ENCODE measurements at places on chromosomes 11 and 22.

GRCh38 chr11:11170352-11171084 lies 182.5 kb downstream of the CSNK2A3 start:
- H3K4me1 ChIP-seq: no peaks in the 10 kb centered on the region
- no peak for DNase-seq
- H3K27ac ChIP-seq: no peak overlapping the region
- H3K27me3 ChIP-seq: no peaks in the 10 kb centered on the region

DNA sequence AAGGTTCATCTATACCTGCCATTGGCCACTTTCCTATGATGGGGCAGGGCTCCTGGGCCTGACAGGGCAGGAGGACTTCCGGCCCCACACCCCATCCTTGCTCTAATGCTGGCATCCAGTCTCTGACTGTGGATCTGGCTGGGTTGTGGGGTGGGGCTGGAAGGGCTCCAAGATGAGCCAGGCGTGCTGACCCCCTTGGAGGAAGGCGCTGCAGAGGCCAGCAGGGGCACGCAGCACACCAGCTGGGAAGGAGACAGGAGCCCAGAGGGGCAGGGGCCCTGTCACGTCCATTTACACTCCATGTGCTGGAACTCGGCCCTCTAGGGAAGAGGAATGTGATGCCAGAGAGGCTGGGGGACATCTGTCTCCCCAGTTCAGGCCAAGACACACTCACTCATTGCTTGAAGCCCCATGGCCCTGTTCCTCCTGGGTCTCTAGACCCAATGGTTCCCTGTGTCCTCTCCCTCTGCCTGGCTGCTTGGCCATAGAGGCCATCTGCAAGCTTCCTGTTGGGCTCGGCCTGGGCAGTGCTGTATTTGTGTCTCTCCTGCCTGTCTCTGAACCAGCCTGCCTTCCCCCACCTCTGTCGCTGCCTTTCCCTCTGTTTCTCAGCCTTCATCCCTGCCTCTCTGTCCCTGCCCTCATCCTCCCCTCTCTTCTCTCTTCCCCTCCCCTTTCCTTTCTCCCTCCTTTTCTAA lies 67.5 kb upstream of the NECTIN1 start:
- DNase-seq: no peak
- H3K4me3 ChIP-seq: no peak overlapping the region
- no peak overlapping the region for H3K27ac ChIP-seq
- no peaks in the 10 kb centered on the region for H3K27me3 ChIP-seq

GRCh38 chr11:16338393-16338792 lies 18.0 kb downstream of the SOX6 start:
- H3K4me3 ChIP-seq: no peak overlapping the region
- H3K4me1 ChIP-seq: no peaks in the 10 kb centered on the region
- H3K27me3 ChIP-seq: no peaks in the 10 kb centered on the region

GRCh38 chr11:8183111-8183510 lies 14.3 kb upstream of the RIC3 start:
- no peak overlapping the region for H3K4me3 ChIP-seq
- DNase-seq: no peak
- H3K4me1 ChIP-seq: no peaks in the 10 kb centered on the region
- H3K27ac ChIP-seq: no peak overlapping the region

DNA sequence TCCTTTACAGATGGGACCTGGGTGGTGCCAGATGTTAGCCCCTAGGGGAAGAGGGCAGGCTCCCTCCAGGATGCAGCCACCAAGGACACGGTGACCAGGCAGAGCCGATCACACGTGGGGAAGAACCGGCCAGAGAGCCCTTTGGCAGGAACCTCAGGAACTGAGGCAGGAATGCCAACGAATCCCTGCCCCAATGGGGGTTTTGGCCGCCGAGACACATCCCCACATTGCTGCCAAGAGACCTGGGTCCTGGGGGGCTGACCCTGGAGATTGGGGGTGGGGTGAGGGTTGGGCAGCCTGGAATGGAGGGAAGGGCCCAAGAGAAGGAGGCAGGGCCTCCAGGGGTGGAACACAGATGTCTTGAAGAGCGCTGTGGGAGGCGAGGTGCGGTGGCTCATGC lies 28.7 kb upstream of the LMO1 start:
- H3K4me1 ChIP-seq: no peaks in the 10 kb centered on the region
- no peaks in the 10 kb centered on the region for H3K36me3 ChIP-seq
- H3K4me3 ChIP-seq: no peak overlapping the region
- no peaks in the 10 kb centered on the region for H3K27me3 ChIP-seq
- DNase-seq: no peak

GRCh38 chr11:68498321-68498720 lies 37.8 kb downstream of the PPP6R3 start:
- H3K4me3 ChIP-seq: no peak overlapping the region
- no peaks in the 10 kb centered on the region for H3K27me3 ChIP-seq
- peaks cover 30% of the 10 kb centered on the region for H3K4me1 ChIP-seq
- DNase-seq: no peak
- H3K36me3 ChIP-seq: no peaks in the 10 kb centered on the region

GRCh38 chr22:49688516-49689254 lies 139.0 kb downstream of the BRD1 start:
- no peak overlapping the region for H3K4me3 ChIP-seq
- no peak for DNase-seq
- no peaks in the 10 kb centered on the region for H3K27me3 ChIP-seq

GRCh38 chr11:111851067-111851466 lies 20.3 kb downstream of the ALG9 start:
- no peak overlapping the region for H3K27ac ChIP-seq
- DNase-seq: no peak
- H3K4me3 ChIP-seq: no peak overlapping the region
- H3K4me1 ChIP-seq: no peaks in the 10 kb centered on the region
- peaks cover 96% of the 10 kb centered on the region for H3K36me3 ChIP-seq

DNA sequence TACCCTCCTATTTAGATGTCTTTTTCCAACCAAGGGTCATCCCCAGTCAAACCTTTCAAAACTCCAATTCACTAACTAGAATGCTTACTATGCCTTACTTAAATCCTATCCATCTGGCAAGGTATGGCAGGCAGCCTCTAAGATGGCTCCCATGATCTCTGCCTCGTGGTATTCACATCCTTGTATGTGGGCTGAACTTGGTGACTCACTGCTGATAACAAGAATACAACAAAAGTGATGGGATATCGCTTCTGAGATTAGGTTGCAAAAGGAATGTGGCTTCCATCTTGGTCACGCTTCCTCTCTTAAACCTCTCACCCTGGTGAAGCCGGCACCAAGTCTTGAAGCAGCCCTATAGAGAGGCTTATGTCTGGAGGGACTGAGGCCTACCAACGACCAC lies 29.6 kb upstream of the UPB1 start:
- DNase-seq: no peak
- H3K27me3 ChIP-seq: no peaks in the 10 kb centered on the region
- peaks cover 14% of the 10 kb centered on the region for H3K4me1 ChIP-seq

DNA sequence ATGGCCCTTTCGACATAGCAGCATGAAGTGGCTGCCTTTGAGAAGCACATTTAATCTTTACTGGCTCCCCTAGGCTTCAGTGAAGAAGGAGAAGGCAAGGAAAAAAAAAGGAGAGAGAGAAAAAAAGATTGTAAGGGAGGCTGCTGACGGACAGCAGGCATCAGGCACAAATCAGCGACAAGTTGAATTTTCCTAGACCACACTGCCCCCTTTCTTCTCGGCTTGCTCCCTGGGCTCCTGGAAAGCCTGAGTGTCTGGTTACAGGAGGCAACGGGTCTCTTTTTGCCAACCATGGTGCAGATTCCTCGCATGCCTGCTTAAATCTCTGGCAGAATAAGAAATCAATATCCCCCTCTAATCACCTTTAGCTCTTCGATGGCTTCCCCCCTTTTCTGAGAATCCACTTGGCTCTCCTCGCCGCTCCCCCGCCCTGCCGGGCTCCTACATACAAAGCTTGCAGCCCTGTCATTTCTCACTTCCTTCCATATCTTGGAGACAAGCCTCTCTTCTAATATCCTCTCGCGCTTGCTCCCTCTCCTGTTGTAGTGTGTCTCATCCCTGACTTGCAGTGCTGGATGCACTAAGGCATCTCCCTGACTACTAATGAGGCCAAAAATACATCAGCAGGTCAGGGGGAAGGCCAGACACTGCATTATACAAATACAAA lies 14.3 kb downstream of the BLID start:
- no peaks in the 10 kb centered on the region for H3K36me3 ChIP-seq
- H3K4me1 ChIP-seq: peaks cover 19% of the 10 kb centered on the region
- peak; percentile 54 for DNase-seq

- no peak overlapping the region for H3K27ac ChIP-seq
- DNase-seq: no peak
- no peaks in the 10 kb centered on the region for H3K36me3 ChIP-seq
Measured at GRCh38 chr22:48278620-48279460, 1516.4 kb downstream of the TBC1D22A start.

GRCh38 chr11:62444236-62444833 lies 25.5 kb downstream of the SCGB1A1 start:
- H3K27ac ChIP-seq: peak overlapping the region; percentile 79
- no peaks in the 10 kb centered on the region for H3K27me3 ChIP-seq
- H3K4me3 ChIP-seq: peak overlapping the region; percentile 42
- H3K36me3 ChIP-seq: no peaks in the 10 kb centered on the region
- peak; percentile 61 for DNase-seq

- H3K4me3 ChIP-seq: no peak overlapping the region
- no peaks in the 10 kb centered on the region for H3K4me1 ChIP-seq
- DNase-seq: no peak
- H3K27me3 ChIP-seq: no peaks in the 10 kb centered on the region
Measured at GRCh38 chr11:116644941-116645305, 127.9 kb downstream of the BUD13 start.

- H3K27me3 ChIP-seq: no peaks in the 10 kb centered on the region
- no peaks in the 10 kb centered on the region for H3K4me1 ChIP-seq
- H3K27ac ChIP-seq: no peak overlapping the region
- H3K4me3 ChIP-seq: no peak overlapping the region
- H3K36me3 ChIP-seq: peaks cover 11% of the 10 kb centered on the region
Measured at GRCh38 chr11:11382858-11383532, 29.9 kb upstream of the CSNK2A3 start.

DNA sequence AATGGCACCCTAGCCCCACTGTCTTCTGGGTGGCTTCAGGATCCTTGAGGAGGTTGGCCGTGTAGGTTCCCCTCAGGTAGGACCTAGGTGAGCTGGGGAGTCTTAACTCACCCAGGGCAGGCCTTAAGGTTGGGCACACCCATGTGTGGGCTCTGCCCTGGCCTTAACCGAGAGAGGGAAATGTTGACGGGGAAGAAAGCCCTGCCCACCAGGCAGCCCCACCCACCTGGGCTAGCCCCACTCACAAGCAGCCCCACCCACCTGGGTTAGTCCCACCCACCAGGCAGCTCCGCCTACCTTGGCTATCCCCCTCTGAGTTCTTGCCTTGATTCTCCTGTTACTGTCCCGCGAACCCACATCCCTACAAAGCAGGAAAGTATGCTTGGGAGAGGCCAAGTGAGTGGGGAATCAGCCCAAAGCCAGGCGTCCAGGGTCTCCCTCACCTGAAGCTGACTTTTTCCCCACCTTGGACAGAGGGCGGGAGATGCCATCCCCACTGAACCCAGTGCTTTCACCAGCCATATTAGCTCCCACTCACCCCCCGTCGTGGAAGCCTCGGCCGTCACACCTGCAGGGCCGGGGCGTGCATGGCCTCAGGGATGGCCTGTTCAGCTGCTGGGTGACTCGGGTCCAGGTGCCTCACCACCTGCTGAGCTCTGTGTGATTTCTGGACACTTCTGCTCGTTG lies at the start of gene MYEOV:
Gene MYEOV, plus strand, starts transcription at position 337 of the 687 bp plus-strand sequence. CDS start 1,200 bp downstream, outside the sequence.
- DNase-seq: no peak
- no peaks in the 10 kb centered on the region for H3K27me3 ChIP-seq
- no peak within 1 kb of the TSS for H3K4me3 ChIP-seq
- H3K4me1 ChIP-seq: peaks cover 4% of the 10 kb centered on the region
- no peak within 1 kb of the TSS for H3K27ac ChIP-seq
- H3K36me3 ChIP-seq: no peaks in the 10 kb centered on the region

- H3K27ac ChIP-seq: no peak overlapping the region
- peaks cover 6% of the 10 kb centered on the region for H3K4me1 ChIP-seq
- no peaks in the 10 kb centered on the region for H3K36me3 ChIP-seq
- DNase-seq: no peak
- no peaks in the 10 kb centered on the region for H3K27me3 ChIP-seq
Measured at GRCh38 chr11:131749101-131749500, 378.7 kb downstream of the NTM start.

GRCh38 chr22:24992946-24993345 lies 40.4 kb downstream of the KIAA1671 start:
- H3K27ac ChIP-seq: no peak overlapping the region
- H3K27me3 ChIP-seq: no peaks in the 10 kb centered on the region
- no peaks in the 10 kb centered on the region for H3K36me3 ChIP-seq
- DNase-seq: no peak

DNA sequence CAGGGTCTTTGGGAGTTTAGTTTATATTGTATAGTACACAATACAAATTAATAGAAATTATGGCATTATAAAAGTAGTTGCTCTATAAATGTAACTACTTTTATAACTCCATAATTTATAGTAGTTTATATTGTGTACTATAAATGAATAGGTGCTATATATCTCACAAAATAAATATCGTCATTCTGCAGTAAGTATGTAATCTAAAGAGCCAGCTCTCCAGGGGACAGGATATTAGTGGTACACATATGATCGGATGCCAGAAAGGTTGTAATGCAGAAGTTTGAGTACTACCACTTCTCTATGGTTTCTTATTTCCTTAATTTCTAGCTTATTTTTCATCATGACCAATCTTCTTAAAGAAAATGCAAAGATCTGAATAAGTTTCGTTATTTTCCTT lies 20.2 kb upstream of the CWF19L2 start:
- no peak overlapping the region for H3K27ac ChIP-seq
- H3K36me3 ChIP-seq: no peaks in the 10 kb centered on the region
- no peaks in the 10 kb centered on the region for H3K4me1 ChIP-seq
- H3K4me3 ChIP-seq: no peak overlapping the region
- H3K27me3 ChIP-seq: no peaks in the 10 kb centered on the region

DNA sequence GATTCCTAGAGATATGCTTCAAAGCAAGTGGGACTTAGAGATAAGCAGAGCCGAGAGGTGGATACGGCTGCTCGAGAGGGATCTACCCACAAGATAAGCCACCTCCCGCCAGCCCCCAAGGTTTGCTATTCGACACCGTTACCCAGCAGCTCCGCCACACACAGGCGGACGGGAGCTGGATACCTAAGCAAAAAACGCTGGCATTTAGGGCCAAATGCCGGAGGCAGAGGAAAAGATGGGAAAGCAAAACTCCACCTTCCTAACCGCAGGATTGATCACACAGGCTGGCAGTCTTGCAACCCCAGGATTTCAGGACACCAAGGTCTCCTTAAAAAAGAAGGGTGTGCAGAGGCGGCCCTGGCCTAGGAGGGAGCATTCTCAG lies 709 bp downstream of the FTH1 start:
- H3K27ac ChIP-seq: peak overlapping the region; percentile 100
- peak overlapping the region; percentile 88 for H3K4me3 ChIP-seq
- DNase-seq: no peak

DNA sequence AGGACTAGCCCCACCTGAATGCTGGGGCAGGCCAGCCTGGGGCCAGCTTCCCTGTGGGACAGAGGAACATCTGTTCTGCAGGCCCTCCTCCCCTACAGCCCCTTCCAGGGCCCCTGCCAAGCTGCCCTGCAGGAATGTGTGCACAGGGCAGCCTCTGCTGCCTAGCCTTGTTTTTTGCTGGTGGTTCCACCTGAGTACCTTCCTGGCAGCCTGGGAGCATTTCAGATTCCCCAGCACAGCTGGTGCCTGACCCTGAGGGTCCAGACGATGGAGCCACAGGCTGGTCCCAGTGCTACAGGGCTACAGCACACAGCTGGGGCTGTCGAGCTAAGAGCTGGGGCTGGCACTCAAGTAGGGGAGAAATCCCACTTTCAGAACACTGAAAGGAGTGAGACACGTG lies 22.3 kb upstream of the GPR83 start:
- no peak overlapping the region for H3K4me3 ChIP-seq
- no peak overlapping the region for H3K27ac ChIP-seq
- H3K27me3 ChIP-seq: no peaks in the 10 kb centered on the region

- H3K4me1 ChIP-seq: peaks cover 74% of the 10 kb centered on the region
- no peaks in the 10 kb centered on the region for H3K27me3 ChIP-seq
- no peak overlapping the region for H3K4me3 ChIP-seq
- no peak for DNase-seq
- H3K36me3 ChIP-seq: no peaks in the 10 kb centered on the region
Measured at GRCh38 chr22:19110064-19110458, 12.2 kb downstream of the DGCR2 start.

Data from tibial nerve (tissue), 4 donors.